Stimulated activated CD8-positive, alpha-beta memory T cell treated with anti-CD3 and anti-CD28 coated beads, Interleukin-4, amount 100 ng/mL, for 24 hours (primary cell): ENCODE measurements at places on chromosomes 2 and 18.

GRCh38 chr18:48058486-48058885 lies 128.0 kb upstream of the SMAD2 start:
- DNase-seq, result no peak

- no peak for DNase-seq
Measured at GRCh38 chr2:224987733-224988132, 54.5 kb downstream of the DOCK10 start.

DNA sequence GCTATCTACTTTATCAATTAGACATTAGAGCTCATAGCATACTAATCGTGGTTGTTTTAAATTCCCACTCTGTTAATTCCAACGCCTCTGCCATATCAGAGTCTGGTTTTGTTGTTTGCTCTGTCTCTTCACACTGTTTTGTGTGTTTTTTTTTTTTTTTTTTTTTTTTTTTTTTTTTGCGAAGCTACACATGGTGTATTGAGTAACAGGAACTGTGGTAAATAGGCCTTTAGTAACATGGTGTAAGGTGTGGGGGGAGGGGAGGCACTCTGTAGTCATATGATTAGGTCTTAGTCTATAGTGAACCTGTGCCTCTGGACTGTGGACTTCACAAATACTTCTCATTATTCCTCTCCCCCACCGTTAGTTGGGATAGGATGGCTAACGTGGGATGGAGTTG lies 370.7 kb upstream of the RAB12 start:
- DNase-seq, result no peak

DNA sequence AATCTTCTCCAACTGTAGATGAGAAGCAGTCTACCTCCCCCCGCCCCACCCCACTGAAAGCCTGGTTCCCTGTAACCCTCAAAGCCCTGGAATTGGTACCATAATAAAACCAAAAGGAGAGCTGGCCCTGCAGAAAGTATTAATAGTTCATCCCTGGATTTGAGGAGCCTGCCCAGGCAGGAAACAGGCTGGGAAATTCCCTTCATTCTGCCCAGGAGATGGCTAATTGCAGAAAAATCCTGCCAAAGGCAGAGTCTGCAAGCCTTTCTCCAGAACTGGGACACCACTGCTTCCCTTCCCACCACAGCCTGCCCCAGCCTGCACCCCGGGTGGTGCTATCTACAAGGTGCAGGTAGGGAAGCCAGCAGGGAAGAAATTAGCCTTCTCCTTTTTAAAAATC lies 16.3 kb downstream of the GKN2 start:
- DNase-seq, result no peak

DNA sequence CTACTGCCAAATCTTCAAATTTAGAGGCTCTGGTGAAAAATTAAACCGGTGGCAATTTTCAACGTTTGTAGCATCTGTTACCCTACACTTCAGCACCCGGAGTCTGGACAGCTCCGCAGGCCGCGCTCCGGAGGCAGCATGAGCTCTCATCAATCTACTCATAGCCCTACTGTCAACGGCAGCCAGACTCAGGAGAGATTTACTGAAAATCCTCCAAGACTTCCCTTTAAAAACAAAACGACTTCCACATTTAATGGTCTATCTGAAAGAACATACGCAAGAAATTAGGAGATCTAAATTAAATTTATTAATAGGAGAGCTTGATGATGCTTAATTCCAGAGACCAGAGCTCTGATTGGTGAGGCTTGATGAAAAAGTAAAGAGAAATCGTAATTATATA lies 970 bp upstream of the ADCYAP1 start:
- DNase-seq, result no peak

- no peak for DNase-seq
Measured at GRCh38 chr2:20516646-20517341, 69.9 kb downstream of the RHOB start.

GRCh38 chr18:14085770-14086457 lies 46.3 kb downstream of the ZNF519 start:
- no peak for DNase-seq

GRCh38 chr18:49274188-49274714 lies 186.2 kb downstream of the DYM start:
- no peak for DNase-seq

DNA sequence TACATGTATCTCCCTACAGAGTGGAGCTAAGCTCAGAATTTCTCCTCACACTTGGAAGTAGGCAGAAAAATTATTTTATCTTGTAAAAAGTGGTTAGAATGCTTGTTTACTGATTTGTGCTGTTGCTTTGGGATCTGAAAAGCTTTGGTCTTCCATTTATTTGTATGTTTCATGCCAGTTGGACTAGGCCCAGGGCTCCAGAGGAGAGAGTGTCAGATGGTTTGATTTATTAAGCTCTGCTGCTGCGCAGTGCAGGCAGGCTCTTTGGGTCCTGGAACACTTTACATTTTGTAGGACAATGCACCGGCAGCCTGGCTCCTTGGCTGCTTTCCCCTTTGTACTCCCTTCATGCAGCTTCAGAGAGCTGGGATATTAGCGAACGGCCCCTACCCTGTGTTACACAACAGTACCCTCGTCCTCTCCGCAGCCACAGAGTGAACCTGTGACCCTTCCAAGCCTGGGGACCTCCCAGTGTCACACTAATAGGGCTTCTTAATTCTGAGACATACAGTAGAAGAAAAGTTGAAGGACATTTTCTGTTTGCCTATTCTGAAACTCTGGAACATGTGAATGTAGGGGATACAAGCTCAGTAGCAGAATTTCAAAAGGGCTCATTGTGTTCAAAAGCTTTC lies 56.7 kb upstream of the EML6 start:
- DNase-seq, result no peak

DNA sequence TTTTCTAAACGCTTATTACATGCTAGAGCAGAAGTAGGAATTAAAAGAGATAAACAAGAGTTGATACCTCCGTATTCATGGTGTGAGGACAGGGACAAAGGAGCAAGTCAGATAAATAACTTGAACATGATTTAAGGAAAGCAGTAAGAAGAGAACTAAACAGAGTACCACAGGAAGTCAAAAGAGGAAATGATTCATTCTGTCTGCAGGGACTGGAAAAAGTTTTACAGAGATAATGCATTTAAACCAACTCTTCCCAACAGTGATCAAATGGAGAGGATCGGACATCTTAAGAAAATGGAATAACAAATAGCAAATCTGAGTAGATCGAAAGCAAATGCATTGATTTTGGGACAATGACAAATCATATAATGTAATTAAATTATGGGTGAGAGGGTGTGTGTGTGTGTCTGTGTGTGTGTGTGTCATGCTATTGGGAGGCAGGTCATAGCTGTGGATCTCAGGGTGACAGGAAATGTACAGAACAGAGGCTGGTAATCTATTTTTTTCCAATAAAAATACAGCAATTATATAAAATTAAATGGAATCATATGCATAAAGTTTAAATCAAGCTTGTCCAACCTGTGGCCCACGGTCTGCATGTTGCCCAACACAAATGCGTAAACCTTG lies 113.4 kb downstream of the MC4R start:
- DNase-seq, result no peak

GRCh38 chr2:120948662-120949011 lies 213.0 kb downstream of the GLI2 start:
- no peak for DNase-seq

DNA sequence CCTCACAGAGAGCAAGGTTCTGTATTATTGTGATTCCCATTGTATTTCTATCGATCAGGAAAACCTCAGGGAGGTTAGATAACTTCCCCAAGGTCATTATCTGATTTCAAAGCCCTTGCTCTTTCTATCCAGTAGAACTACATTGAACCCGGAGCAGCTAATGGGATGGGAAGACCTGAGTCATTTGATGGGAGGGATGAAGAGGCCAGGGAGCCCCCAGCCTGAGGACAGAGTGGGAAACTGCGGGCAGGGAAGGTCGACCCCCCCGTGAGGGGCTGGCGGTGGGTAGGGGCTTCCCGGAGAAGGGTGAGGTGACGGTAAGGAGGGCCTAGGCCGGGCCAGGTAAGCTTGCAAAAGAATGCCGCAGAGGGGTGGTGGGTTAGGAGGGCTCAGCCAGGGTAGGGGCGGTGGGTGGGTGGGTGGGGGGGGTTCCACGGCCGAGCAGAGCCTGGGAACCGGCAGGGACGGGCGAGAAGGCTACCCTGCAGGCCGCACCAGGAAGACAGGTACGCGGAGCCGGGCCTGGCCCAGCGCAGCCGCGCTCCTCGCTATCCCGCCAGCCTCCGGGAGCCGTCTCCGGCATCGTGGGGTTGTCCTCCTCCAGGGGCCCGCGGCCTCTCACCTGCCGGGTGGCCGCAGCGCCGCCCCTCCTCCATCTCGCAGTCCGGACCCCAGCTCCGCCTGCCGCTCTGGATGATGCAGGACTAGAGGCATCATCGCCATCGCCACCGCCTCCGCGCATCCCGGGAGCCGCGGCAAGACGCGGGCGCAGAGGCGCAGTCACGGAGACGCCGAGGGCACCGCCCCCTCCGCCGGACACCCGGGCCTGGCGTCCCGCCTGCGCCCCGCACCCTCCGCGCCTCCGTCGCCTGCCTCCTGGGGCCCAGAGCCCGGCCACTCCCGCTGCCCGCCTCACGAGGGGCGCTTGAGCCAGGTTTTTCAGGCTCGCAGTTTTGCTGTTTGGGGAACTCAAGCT lies at the start of gene GPR75:
Gene GPR75 (minus strand): TSS at position 762 of the 976 bp plus-strand sequence. CDS start 5,211 bp downstream, outside the sequence.
- DNase-seq, result no peak

- DNase-seq, result no peak
Measured at GRCh38 chr2:65918760-65919187, 486.4 kb upstream of the SPRED2 start.

- DNase-seq, result no peak
Measured at GRCh38 chr2:28283861-28284260, 108.8 kb upstream of the FOSL2 start.

- DNase-seq, result no peak
Measured at GRCh38 chr2:20141056-20141762, 83.7 kb downstream of the SDC1 start.

GRCh38 chr2:27901234-27901633 lies 10.7 kb downstream of the BABAM2 start:
- DNase-seq, result no peak

- DNase-seq, result peak; percentile 9
Measured at GRCh38 chr2:239216614-239217273, 184.1 kb downstream of the HDAC4 start.

- DNase-seq, result no peak
Measured at GRCh38 chr18:14921547-14921946, 173.6 kb downstream of the ANKRD30B start.

DNA sequence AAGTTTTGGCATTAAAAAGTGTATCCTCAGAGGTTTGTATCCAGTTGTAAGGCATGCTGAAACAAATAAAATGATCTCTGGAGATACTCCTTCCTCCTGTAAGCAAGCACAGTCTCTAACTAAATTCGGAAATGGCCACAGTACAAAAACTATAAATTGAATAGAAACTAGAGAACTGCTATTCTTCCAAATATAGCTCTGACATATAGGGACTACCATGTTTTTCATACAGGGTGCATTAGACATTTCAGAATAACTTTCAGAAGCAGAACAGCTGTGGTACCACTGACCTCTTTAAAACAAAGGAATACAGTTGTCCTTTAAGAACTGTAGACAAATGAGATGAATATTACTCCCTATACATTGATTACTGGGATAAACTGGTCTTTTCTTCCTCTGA lies 568.5 kb downstream of the ARHGAP15 start:
- DNase-seq, result no peak

DNA sequence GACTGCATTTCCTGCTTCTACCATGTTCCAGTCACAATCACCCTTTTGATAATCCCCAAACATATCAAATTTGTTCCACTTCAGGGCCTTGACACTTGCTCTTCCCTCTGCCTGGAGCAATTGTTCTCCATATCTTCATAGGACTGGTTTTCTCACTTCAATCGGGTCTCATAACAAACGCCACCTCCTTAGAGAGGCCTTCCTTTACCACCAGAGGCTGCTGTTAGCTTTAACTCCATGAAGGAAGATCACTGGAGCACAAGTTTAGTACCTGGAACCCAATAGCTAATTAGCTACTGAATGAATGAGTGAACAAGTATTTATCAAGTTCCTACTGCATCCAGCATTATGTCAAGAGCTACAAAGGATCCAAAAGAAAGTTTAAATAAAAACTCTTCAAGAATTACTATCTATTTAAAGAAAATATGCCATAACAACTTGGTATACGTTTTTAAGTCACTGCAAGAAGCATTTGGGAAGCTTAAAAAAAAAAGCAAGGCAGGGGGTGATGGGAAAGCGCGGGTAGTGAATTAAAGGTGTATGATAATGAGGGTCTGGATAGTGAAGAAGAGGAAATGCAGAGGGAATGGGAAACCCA lies 58.8 kb downstream of the BAZ2B start:
- DNase-seq, result no peak

- DNase-seq, result no peak
Measured at GRCh38 chr2:49640630-49641029, 486.3 kb upstream of the FSHR start.

GRCh38 chr2:64543008-64543697 lies 19.0 kb downstream of the AFTPH start:
- no peak for DNase-seq

DNA sequence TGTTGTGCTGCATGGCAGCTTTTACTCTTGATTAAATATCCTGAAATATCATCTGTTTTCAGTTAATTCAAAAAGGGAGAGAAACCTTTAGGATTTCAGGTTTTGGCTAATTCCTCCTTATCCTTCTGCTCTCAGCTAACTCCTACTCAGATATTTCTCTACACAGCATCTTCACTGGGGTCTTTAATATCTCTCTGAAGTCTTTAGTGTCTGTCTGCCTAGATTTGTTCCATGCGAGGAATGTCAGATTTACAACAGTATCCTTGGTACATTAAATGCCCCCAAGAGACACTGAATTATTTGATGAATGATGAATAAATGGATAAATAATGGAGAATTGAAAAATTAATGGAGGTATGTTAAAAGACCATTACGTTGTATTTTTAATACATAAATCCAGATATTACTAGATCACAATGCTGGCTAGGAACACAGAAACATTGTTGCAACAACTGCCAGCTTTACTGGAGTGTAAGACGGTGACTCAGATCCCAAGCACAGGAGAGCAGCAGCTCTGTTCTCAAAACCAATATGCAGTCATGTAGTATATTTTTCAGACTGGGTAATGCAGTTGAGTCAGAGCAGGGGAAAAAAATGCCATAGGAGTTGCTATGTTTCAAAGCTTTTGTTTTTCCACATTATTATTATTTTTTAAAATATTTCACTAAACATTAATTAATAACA lies 388.0 kb upstream of the SYT4 start:
- DNase-seq, result no peak

GRCh38 chr18:732371-732770 lies 19.9 kb upstream of the ENOSF1 start:
- no peak for DNase-seq

DNA sequence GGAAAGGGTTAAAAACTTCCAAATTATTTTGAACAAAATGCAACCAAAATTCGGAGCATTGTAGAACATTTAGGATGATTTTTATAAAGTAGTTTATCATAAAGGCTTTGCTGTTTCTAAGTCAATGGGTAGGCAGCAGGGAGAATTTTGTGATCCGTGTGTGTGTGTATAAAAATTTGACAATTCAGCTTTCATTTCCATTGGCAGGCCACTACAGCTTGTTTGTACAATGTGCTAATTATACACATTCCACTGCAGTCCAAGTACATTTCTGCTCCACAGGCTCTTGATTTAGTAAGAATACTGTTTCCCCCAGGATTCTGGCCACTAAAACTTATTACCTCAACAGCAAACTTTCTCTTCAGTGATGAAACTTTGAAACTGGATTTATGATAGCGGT lies 71.8 kb upstream of the LTBP1 start:
- DNase-seq, result no peak
